Renal cortical epithelial cell (primary cell): ENCODE measurements at places on chromosomes 2 and 18. TPM values are rescaled to one million over a fixed set of nuclear protein-coding genes. Genes with fewer than 3 reads are reported as not detected.

PID1 gene
- 1.0 and 1.5 TPM in 2 replicates for total RNA-seq

AMER3 gene
- not detected in 2 replicates for total RNA-seq

COL6A3 gene
- 2.5 and 3.6 TPM in 2 replicates for total RNA-seq

NGEF gene
- 0.35 and 0.75 TPM in 2 replicates for total RNA-seq

RGPD8 gene
- total RNA-seq, result 6.6 and 23.0 TPM in 2 replicates

TEX261 gene
- 40.7 and 50.2 TPM in 2 replicates for total RNA-seq

MC2R gene
- total RNA-seq, result not detected in 2 replicates

FSIP2 gene
- under 0.01 and 1.1 TPM in 2 replicates for total RNA-seq

GREB1L gene
- total RNA-seq, result 7.5 and 9.0 TPM in 2 replicates

ARHGEF33 gene
- total RNA-seq, result 0.99 TPM in 1 of 2 replicates, not detected in the other

LGALSL gene
- total RNA-seq, result 4.6 and 16.0 TPM in 2 replicates

ALK gene
- total RNA-seq, result not detected in 2 replicates

GAREM1 gene
- 3.6 and 40.3 TPM in 2 replicates for total RNA-seq

FRZB gene
- total RNA-seq, result not detected in 2 replicates

CENPA gene
- total RNA-seq, result 0.50 and 5.6 TPM in 2 replicates

XIRP2 gene
- not detected in 2 replicates for total RNA-seq

PMAIP1 gene
- 11.6 and 69.3 TPM in 2 replicates for total RNA-seq

DNAH6 gene
- total RNA-seq, result under 0.01 and 1.6 TPM in 2 replicates

G6PC2 gene
- not detected in 2 replicates for total RNA-seq
